ENCODE measurements at places on chromosomes 1 and 21.

- no peak for DNase-seq
These were observed 9.2 kb downstream of the DENND4B start for GRCh38 chr1:153937331-153937730.

DNA sequence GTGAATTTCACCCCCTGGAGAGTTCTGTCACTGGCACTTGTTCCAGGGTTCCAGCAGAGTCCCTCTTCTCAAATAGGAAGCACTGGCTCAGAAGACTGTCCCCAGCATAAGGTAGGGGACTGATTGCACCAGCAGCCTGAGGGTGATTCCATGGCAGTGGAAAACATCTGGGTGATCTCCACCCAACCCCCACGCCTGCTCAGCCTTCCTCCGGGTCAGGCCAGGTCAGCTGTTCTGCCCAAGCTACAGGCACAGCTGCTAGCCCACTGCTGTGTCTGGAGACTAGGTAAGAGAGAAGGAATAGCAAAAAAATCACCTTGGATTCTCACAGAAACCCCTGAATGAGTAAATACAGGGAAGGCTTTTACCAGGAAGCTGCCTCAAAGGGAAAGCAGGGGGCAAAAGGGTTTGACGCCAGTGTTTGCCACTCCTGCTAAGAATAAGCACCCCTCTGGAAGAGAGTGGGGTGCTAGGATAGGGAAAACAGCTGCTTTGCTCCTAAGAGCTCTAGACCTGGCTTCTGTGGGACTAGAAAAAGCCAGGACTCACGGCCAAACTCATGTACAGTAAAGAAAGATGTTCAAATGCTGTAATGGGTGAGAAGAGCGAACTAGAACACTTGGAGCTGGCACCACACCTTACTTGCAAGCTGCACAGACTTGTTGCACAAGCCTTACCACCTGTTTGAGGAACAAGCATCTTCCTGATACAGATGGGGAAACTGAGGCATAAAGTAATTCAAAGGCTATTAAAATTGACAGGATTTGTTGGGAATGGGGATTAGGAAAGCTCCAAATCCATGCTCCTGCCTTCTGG is 1.0 kb upstream of the DENND2D start:
- no peak for DNase-seq

GRCh38 chr1:180190091-180190490 is 35.4 kb downstream of the QSOX1 start:
- DNase-seq, result no peak

- no peak for DNase-seq
These were observed 37.3 kb upstream of the IL10 start for GRCh38 chr1:206809504-206810084.

DNA sequence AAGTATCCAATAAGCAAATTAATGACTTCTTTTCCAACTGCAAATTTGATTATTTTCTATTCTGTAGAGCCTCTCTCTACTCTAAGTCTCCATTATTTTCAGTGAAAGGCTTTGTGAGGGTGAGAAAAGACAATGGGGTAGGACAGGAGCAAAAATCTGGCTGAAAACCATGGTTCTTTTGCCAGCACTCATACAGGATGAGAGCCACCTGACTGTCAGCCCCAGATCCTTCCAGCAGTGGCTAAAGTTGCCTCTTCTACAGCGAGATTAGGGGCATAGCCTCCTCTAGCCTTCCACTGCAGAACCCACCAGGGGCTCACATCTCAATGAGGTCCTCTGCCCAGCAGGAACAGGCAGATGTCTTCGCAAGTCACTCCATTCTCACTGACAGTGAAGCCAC is 23.7 kb downstream of the NMNAT2 start:
- DNase-seq, result no peak

GRCh38 chr1:165890684-165891083 is 63.3 kb downstream of the UCK2 start:
- no peak for DNase-seq

DNA sequence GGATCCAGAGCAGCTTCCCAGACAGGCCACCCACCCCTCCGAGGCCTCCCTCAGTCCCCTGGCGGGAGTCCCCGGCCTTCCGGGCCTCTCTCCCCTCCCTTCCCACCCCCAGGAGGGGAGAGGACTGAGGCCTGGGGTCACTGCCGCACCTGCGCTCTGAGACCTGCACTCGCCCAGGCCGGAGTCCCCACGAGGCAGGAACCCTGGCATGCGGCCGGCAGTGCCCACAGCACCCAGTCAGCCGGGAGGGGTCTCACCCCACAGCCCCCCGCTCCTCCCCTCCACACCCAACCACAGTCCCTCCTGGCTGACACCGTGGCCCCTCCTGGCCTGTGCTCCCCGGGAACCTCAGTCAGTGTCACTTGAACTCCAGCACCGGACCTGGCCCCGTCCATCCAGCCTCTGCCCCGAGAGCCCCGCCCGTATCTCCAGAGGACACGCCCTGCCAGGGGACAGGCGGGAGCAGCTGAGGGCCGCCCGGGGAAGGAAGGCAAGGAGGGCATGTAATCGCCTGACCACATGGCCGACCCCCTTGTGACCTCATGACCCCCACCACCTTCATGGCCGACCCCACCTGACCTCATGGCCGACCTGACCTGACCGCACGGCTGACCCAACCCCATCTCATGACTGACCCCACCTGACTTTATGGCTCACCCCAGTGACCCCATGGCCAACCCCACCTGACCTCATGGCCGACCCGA is 28.7 kb upstream of the TTLL10 start:
- DNase-seq, result no peak

- DNase-seq, result no peak
These were observed 292.7 kb downstream of the SDCCAG8 start for GRCh38 chr1:243548516-243548915.

DNA sequence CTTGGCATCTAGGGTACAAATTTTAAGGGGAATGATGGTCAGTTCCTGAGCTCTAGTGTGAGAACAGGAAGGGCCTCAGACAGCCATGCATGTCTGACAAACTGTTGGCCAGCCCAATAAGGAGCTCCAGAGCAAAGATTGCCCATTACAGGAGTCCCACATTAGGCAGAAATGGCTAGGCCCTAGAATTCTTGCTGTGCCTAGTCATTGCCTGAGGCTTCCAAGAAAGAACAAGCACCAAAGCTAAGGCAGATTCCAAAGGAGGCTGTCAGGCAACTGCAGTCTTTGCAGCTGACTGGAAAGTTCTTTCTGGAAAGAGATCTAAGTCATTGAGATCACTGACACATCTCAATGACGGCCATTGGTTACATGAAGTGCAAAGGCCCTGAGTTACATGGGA is 3.9 kb upstream of the STIL start:
- DNase-seq, result no peak

DNA sequence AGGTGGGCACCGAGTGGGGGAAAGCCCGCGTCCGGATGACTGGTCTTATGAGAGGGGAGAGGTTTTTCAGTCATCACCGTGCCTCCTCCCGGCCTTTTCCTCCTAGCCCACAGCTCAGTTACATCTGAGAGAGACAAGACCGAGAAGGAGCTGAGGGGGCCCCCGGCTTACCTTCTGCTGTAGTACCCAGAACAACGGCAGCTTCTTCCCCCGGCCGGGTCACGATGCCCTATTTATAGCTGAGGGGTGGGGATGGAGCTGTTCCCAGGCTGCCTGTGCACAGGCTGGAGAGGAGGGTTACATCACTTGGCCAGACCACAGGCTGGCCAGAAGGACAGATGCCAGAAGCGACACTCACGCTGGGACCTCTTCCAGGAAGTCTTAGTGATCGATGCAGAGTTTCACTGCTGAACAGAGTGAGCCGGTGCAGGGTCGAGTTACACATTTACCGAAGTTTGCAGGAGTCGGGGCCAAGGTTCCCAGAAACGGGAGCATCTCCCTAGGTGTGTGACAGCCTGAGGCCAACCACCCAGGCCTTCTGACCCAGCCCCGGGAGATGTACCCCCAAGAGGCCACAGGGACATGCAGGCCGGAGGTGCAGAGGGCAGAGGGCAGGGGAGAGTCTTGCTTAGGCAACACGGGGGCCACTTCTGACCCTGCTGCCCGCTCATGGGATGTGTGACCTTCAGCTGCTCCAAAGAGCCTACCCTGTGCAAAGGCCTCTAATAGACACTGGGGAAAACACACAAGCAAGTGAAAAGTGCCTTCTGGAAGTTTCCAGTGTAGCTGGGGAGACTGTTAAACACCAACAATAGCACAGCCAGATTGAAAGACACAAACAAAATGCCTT is at the start of gene AGT:
AGT (minus strand) TSS at position 208 of the 850 bp plus-strand sequence. CDS start 3,299 bp downstream, outside the sequence.
- no peak for DNase-seq

Measured in GM19239 (cell line).